NCI-H1417 (cell line): ENCODE measurements at places on chromosomes 1 and 21.
A peak's percentile ranks its signal among the peaks of the same experiment; 100 is the strongest.

DNA sequence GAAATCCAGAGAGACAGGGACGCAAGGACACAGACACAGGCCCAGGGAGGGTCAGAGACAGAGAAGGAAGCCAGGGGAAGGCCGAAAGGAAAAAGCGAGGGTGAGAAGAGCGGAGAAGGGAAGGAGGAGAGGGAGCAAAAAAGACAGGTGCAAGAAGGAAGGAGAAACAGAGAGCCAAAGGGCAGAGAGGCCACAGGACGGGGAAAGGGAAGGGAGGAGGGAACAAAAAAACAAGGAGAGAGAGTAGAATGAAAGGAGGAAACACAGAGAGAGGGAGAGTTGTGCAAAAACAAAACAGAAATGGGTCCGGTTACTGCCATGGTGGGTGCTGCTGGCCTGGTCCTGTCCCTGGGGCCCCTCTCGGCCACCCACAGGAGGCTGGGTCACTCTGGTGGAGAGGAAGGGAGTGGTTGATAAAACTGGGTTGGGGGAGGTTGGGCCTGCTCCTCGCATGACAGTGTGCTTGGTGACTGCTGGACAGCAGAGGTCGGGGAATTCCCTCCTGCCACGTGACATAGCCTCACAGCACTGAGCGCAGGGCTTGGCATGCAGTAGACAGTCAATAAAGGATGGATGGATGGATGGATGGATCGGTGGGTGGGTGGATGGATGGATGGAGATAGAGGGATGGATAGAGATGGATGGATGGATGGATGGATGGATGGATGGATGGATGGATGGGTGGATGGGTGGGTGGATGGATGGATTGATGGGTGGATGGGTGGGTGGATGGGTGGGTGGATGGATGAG is 64.8 kb downstream of the RAP1GAP start:
- no peak for DNase-seq

DNA sequence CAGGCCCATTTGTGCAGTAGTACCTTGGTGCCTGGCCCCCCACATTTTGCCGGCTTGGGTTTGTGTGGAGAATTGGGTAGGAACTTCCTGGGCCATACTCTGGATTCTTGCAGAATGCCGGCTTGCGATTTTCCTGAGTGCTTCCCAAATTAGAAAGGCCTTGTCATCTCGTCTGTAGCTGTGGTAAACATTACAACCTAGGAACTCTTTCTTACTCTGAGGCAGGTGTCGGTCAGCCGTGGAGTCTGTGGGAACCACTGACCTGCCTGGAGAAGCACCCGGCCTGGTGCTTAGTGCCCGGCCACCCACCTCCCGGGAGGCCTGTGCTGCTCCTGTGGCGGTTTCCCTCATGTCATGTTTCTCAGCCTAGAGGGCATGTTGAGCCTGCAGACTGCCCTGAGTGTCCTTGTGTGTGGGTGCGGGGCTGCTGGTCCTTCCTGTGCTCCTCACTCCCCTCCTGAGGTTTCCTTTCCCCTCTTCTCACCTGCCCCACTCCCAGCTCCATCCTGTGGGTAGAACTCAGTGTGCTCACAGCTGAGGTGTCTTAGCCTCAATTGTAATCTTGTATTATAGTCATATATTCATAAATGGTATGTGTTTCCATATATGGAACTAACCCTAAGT is 64.7 kb downstream of the S100B start:
- DNase-seq = no peak

DNA sequence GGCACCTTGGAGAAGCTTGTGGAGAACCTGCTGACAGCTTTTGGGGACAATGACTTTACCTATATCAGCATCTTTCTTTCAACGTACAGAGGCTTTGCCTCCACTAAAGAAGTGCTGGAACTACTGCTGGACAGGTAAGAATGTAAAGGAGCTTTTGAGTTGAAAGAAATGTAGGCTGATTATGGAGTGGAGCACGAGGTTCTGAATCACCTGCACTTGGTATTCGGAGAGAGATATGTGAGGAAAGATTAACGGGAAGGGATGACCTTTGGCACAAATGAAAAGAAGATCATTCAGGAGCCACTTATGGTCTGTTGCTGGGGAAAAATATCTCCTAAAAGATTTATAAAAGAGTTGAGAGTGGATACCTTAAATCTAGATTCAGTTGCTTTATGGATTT is 42.7 kb downstream of the RGL1 start:
- DNase-seq = no peak

GRCh38 chr1:169217636-169218035 is 111.1 kb downstream of the ATP1B1 start:
- no peak for DNase-seq

DNA sequence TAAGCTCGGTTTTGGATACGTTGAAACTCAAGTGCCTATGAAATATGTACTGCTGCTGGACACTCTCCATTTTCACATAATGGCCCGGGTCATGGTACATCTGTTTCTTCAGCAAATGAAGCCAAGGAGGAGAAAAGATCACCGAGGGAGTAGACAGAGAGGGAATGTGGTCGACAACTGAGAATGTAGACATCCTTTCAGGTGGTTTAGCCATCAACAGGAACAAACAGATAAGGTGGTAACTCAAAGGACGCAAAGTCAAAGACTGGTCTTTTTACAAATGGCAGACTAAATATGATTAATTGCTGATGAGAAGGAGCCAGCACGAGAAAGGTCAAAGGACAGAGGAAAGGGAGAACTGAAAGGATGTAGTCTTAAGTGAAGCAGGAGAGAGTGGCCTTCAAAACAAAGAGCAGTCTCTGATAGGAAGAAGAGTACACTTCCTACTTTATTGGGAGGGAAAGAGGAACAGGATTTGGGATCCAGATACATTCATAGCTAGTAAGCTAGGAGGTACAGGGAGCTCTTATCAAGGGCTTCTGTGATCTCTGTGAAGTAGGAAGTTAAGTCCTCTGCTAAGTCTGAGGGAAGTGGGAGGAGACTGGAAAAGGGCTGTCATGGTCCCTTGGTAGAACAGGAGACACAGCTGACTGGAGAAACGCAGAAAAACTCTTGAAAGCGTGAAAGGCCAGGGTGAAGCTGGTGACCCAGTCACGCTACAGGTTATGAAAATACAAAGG is 28.3 kb downstream of the NUP133 start:
- no peak for DNase-seq

GRCh38 chr1:25831569-25832196 is 11.9 kb downstream of the MTFR1L start:
- DNase-seq = no peak

DNA sequence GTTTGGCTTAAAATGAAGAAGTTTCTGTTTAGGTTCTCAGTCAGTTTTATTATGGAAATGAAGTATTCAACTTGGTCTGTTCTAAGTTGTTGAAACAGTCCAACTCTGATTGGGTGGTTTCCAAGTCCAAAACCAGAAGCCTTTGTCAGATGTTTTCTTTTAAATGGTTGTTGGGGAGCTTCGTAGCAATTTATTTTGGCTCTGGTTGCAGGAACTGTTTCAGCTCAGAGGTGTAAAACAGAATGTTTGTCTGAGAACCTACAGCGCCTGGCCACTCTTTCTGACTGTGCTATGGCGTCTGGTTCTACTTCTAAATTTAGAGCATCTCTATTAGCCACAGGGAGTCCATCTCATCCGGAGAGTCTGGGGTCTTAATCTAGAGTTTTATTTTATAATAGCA is 582.6 kb upstream of the TMPRSS15 start:
- DNase-seq = no peak

GRCh38 chr21:30117631-30118030 is 49.0 kb downstream of the CLDN17 start:
- DNase-seq = peak; percentile 15

- DNase-seq = peak; percentile 81
Measured at GRCh38 chr1:33470495-33471012, 1.9 kb upstream of the ZSCAN20 start.

DNA sequence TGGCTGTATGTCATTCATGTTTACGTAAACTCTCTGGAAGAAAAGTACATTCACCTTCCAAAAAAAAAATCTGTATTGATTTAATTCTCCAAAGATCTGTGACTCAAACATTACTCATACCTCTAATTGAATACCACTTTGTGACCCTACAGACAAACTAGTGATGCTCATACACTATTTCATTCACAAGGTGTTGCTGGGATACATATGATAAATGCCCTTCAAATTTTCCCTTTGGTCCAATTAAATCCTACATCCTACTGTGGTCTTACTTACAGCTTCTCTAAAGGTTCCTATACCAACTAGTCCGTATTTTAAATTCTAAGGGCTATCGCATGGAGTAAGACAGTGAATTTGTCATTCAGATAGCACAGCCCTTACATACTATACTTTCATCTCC is 26.8 kb upstream of the CADM3 start:
- no peak for DNase-seq

- no peak for DNase-seq
Measured at GRCh38 chr1:41622402-41622801, 137.9 kb upstream of the EDN2 start.

GRCh38 chr1:56326056-56326455 is 253.3 kb downstream of the PLPP3 start:
- DNase-seq = peak; percentile 30

DNA sequence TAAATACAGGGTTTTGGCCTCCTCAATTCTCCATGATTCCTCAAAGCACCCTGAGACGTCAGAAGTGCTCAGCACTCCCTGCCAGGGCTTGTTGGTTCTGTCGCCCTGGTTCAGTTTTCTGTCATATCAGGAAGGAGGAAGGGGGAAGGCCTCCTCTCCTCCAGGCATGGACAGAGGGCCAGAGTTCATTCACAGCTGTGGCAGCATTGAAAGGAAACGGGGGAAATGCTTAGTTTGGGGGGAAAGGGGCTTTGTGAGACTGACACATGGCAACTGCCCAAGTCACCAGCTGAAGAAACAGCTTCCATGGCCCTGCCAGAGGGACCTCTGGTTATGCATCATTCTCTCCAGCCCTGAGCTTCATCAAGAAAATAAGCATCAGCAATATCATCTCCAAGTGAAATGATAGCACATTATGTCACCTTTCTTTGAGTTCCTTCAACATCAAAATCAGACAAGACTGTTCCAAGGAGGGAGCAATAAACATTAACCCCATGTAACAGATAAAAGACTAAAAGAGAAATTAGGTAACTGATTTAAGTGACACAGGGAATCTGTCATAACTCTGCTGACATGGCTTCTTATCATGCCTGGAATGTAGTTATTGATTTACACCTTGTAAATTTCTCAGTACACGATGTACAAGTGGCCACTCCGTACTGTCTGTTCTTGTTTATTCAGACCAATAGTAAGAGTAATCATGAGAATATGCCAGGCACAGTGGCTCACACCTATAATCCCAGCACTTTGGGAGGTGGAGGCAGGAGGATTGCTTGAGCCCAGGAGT is 103.2 kb upstream of the SLC25A33 start:
- DNase-seq = no peak

GRCh38 chr1:231053493-231054162 is 13.6 kb upstream of the FAM89A start:
- no peak for DNase-seq

DNA sequence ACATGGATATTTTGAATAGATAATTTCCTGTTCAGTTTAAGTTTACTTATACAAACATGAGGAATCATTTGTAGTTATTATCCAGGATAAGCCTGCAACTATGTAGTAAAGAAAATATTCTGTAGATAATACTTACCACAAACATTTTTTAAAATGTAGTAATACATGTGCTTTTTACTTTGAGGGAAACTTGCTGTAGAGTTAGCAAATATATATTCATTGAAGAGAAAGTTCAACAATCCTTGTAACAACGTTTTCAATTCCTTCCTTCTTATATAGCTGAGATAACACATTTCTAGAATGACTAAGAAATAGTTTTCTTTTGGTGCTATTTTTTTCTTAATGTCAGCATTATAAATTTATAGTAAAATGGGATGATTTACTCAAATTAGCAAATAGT is 664.6 kb upstream of the ADAMTS5 start:
- DNase-seq = no peak

GRCh38 chr1:60903591-60903990 is 178.8 kb upstream of the NFIA start:
- no peak for DNase-seq

DNA sequence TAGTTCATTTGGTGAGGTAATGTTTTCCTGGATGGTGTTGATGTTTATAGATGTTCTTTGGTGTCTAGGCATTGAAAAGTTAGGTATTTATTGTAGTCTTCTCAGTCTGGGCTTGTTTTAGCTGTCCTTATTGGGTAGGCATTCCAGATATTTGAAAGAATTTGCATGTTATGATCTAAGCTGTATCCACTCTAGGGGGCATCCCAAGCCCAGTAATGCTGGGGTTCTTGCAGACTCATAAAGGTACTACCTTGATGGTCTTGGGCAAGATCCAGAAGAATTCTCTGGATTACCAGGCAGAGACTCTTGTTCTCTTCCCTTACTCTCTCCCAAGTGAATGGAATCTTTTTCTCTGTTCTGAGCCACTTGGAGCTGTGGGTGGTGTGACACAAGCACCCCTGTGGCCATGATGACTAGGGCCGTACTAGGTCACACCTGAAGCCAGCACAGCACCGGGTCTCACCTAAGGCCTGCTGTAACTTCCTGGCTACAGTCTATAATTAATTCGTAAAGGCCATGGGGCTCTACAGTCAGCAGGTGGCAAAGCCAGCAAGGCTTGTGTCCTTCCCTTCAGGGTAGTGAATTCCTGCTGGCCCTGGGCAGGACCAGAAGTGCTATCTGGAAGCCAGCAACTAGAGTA is 74.8 kb upstream of the PDE4B start:
- peak; percentile 57 for DNase-seq

- DNase-seq = no peak
Measured at GRCh38 chr1:110070282-110070669, 196 bp downstream of the ALX3 start.

DNA sequence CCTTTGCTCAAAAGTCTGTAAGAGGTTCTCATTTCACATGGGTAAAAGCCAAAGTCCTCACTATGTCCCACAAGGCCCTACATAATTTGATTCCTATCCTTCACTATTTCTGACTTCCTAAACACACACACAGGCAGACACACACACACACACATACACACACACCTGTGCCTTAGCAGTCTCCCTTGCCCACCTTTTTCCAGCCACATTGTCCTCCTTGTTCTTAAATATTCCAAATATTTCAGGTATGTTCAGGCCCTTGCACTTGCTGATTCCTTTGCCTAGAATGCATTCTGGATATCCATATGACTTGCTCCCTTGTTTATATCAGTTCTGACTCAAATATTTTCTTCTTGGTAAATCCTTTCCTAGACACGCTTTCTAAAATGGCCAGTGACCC is 54.6 kb downstream of the NTNG1 start:
- no peak for DNase-seq

DNA sequence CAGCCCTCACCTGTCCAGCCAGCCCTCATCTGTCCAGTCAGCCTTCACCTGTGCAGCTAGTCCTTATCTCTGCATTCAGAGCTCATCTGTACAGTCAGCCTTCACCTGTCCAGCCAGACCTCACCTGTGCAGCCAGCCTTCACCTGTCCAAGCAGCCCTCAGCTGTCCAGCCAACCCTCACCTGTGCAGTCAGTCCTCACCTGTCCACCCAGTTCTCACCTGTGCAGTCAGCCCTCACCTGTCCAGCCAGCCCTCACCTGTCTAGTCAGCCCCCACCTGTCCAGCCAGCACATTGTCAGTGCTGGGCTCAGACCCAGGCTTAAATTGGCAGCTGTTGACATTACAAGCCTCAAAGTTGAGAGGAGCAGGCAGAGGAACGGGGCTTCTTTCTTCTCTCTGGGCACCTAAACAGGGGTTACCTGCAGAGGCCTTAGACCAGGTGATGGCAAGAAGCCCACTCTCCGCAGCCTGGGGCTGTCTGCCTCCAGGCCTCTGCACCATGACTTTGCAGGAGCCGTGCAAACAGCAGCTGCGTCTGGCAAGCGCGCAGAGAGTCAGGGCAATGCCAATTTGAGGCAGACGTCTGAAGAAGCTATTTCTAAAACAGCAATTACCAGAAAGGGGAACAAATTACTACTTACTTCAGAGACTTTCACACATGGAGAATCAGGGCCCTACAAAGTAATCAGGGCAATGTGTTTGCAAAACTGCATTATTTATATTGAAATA is 506.1 kb downstream of the NPHP4 start:
- no peak for DNase-seq
